NCI-H187 treated with DMSO at 0.1 percent for 48 hours (cell line): ENCODE measurements at places on chromosomes 13 and 19.

GRCh38 chr19:3243819-3244700 lies 19.6 kb downstream of the CELF5 start:
- DNase-seq, result no peak

DNA sequence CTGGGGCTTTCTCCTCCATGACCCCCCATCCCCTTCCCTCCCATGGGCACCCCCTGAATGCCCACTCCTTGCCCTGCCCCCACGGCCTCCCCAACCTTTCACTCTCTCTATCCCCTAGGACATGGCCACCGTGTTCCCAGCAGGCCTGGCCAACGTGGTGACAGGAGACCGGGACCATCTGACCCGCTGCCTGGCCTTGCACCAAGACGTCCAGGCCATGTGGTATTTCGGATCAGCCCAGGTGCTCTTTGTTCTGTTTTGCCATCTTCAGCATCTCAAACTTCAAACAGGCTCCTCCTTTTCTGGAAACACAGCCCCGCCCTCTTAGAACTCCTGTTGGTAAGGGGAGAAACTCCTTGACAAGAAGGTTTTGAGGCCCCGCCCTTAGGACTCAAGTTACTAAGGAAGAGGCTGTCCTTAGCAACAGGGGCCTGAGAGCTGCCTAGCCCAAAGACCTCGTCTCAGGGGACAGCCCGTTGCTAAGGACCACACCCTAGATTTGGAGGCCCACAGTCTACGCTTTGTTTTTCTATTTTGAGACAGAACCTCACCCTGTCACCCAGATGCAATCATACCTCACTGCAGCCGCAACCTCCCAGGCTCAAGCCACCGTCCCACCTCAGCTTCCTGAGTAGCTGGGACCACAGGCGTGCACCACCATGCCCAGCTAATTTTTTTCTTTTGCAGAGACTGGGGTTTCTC lies 5.1 kb upstream of the FLT3LG start:
- peak; percentile 90 for DNase-seq

- no peak for DNase-seq
These were observed 31.2 kb upstream of the FXYD3 start for GRCh38 chr19:35084509-35084762.

- DNase-seq, result no peak
These were observed 2.0 kb downstream of the SPRY2 start for GRCh38 chr13:80338781-80339562.

DNA sequence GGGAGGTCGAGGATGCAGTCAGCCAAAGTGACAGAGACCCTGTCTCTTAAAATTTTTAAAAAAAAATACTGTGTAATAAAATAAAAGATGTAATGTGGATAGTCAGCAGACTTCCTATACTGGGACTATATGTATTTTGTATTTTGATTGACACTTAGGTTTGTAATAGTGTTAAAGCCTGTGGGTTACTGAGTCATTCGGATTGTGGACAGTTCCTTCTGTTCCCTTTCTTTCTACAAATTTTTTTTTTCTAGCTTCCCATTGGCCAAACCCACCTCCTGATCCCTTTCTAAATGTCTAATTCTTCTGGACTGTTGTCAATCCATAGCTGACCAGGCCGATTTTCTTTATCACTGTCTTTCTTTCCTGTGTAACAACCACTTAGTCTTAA lies 108.0 kb downstream of the DNAJC3 start:
- DNase-seq, result no peak
